ENCODE measurements at places on chromosomes 1 and 21.

GRCh38 chr1:169670836-169671235 is 40.6 kb downstream of the SELL start:
- DNase-seq, result no peak

DNA sequence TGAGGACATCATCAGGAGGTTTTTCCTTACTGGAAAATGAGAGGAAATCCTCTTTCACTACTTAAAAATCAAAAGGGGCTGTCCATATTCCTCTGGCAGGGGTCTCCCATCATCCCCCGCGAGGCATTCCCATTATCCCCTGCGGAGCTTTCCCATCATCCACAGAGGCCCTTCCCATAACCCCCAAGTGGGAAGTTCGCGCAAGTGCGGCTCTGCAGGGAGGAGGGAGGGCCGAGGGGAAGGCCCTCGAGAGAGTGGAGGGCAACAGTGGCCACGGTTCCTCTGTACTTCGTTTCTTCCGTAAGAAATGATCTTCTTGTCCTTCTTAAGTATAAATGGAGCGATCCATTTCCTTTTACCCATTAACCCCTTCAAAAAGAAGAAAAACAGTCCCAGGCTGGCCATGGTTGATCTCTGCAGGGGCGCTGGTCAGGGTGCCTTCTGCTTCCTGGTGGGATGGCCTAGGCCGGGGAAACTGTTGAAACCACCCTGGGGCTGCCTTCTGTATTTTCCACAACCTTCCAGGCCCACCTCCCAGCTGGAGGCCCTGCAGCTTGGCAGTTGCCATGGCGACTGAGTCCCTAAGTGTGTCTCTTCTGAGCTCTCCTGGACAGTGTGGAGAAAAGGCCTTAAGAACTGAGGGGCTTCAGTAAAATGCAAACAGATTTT is 3.6 kb upstream of the RSPH1 start:
- no peak for DNase-seq

GRCh38 chr1:229536982-229537381 is 21.5 kb downstream of the ABCB10 start:
- no peak for DNase-seq

DNA sequence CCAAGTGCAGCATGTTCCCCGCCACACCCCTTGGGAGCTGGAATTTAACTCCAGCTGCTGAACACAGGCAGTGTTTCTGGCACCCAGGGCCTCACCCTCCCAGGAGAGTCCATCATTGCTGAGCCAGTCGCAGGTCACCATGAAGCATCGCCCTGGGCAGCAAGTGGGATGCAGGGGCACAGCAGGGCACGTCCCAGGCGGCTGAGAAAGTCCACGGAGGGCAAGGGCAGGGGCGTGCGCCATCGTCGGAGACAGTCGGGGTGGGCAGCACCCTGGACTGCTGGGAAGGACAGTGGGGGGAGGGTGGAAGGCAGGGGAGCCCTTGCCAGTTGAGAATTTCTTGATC is 69.2 kb upstream of the PDE9A start:
- no peak for DNase-seq

GRCh38 chr1:109368464-109368863 is 29.3 kb downstream of the SORT1 start:
- no peak for DNase-seq

DNA sequence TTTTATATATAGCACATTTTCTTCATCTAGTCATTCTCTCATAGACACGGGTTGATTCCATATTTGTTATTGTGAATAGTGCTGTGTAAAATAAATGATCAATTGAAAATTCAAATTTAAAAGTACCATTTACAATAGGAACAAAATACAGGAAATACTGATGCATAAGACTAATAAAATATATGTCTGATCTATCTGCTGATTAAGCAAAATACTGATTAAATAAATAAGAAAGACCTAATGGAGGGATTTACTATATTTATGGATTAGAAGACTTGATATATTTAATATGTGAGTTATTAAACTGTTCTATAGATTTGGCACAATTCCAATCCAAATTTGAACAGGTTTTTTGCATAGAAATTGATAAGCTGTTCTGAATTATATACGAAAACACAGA is 1044.8 kb upstream of the ADGRL2 start:
- no peak for DNase-seq
